ENCODE measurements at places on chromosomes 4 and X. TPM values are rescaled to one million over a fixed set of nuclear protein-coding genes. Genes with fewer than 3 reads are reported as not detected.
A peak's percentile ranks its signal among the peaks of the same experiment; 100 is the strongest.

Gene NPY2R
- total RNA-seq: not detected

Gene TRAM1L1
- total RNA-seq: 0.90 TPM

DNA sequence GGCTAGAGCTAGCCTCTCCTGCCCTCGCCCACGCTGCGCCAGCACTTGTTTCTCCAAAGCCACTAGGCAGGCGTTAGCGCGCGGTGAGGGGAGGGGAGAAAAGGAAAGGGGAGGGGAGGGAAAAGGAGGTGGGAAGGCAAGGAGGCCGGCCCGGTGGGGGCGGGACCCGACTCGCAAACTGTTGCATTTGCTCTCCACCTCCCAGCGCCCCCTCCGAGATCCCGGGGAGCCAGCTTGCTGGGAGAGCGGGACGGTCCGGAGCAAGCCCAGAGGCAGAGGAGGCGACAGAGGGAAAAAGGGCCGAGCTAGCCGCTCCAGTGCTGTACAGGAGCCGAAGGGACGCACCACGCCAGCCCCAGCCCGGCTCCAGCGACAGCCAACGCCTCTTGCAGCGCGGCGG, at the start of gene AR:
AR (plus strand) TSS at position 204 of the 400 bp plus-strand sequence. CDS start 1,126 bp downstream, outside the sequence.
- DNase-seq: peak; percentile 70

DNA sequence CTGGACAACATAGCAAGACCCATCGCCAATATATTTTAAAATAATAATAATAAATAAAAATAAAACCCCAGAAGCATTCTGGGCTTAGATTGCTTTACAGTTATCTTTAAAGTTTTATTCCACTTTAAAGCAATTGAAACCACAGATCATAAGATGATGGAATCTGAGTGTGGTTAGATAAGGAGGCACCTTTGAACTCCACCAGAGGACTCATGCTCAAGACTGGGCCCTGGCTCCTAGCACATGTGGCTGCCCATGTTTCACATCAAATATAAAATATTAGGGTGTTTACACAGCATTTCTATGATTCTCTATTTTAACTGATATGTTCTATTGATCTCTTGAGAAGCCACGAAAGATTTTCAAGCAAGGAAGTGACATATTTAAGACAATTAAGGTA, 52.6 kb upstream of the BBS12 start:
- no peak for DNase-seq

DNA sequence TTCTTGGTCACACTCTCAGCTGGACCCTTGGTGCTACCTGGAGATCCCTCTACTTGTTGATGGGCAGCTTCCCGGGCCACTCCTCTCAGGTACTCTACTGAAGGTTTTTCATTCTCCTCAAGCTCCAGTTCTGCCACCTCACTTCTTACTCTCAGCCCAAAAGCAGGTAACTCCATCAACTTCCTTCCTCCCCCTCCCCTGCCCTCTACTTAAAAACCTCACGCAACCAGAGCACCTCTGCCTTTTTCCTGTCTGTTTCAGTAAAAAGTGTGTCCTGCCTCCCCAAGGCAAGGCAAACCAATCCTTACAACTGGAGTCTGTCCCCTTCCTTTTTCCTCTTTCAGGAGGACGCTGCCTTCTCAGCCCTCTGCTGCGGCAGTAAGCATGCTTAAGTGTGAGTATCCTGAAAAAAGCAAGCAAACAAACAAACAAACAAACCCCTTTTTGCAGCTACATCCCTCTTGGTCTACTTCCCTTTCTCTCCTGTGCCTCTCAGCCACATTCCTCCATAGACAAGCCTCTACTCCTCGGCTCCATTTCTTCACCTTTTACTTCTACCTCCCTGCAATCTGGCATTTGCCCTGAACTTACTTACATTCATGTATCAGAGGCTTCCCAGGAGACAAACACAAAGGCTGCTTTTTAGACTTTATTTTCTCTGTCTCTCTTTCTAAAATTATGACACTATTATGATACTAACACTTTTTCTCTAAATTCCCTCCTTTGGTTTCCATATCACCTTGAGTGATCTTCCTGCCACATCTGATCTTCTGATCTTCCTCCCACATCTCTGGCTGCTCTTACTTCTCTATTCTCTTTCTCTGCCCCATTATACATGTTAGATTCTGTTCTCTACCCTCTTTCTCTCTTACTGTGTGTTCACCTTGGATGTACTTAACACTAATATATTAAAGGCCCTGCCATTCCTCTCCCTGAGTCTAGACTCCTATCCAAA, 5.4 kb downstream of the ALPK1 start:
- no peak for DNase-seq

Gene TMPRSS11B
- not detected for total RNA-seq

Gene DACH2
- total RNA-seq: not detected

Measured in heart right ventricle (tissue), 16 donors.